ENCODE measurements at places on chromosomes 3 and 15. TPM values are rescaled to one million over a fixed set of nuclear protein-coding genes. Genes with fewer than 3 reads are reported as not detected.

DNA sequence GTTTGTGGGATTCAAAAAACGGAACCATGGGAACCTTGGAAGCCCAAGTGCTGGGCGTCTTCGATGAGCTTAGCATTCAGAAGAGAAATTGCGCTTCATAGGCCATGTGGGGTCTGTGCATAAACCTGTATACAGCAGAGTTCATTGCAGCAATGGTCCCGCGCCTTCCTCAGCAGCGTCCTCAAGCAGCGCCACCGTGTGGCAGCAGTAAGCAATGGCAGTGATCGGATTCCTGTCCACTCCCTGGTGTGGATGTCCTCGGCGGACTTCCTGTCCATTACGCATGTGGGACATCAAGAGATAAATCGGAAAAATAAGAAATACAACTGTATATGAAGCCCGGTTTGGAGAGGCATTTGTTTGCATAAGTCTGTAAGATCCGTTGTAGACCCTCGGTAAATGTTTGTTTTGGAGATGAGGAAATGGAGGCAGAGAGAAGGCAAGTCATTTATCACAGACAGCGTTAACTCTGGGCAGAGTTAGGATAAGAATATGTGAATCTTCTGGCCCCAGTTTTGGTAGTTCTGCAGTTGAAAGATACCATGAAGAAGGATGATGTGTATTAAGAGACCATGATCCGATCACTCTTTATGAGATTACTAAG lies 57.7 kb downstream of the CNTN4 start:
- DNase-seq = no peak

DNA sequence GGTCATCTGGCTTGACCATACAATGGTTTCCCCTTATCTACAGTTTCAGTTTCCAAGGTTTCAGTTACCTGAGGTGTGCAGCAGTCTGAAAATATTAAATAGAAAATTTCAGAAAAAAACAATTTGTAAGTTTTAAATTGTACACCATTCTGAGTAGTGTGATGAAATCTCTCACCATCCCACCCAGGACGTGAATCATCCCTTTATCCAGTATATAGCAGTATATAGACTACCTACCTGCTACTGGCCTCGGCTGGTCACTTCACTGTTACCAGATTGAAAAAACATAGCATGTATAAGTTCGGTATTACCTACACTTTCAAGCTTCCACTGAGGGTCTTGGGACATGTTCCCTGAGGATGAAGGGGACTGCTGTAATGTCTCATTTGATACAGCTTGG lies 12.0 kb downstream of the ARIH1 start:
- no peak for DNase-seq

GRCh38 chr3:191263365-191263764 lies 64.3 kb downstream of the OSTN start:
- DNase-seq = no peak

The SYNPR gene
- not detected for total RNA-seq
